ENCODE measurements at places on chromosomes 16 and 17. TPM values are rescaled to one million over a fixed set of nuclear protein-coding genes. Genes with fewer than 3 reads are reported as not detected.

DNA sequence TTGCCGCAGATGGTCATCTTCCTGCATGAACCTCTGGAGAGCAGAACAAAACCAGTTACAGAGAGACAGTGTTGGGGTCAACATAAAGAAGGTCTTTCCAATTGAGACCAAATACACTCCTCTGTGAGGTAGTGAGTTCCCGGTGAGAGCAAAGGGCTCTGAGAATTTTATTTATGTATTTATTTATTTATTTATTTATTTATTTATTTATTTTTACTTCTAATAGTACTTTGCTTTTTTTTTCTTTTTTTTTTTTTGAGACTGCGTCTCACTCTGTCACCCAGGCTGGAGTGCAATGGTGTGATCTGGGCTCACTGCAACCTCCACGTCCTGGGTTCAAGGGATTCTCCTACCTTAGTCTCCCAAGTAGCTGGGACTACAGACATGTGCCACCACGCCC lies 12.1 kb upstream of the COTL1 start:
- no peak for DNase-seq

The RNFT1 gene
- 29.6 TPM for total RNA-seq

DNA sequence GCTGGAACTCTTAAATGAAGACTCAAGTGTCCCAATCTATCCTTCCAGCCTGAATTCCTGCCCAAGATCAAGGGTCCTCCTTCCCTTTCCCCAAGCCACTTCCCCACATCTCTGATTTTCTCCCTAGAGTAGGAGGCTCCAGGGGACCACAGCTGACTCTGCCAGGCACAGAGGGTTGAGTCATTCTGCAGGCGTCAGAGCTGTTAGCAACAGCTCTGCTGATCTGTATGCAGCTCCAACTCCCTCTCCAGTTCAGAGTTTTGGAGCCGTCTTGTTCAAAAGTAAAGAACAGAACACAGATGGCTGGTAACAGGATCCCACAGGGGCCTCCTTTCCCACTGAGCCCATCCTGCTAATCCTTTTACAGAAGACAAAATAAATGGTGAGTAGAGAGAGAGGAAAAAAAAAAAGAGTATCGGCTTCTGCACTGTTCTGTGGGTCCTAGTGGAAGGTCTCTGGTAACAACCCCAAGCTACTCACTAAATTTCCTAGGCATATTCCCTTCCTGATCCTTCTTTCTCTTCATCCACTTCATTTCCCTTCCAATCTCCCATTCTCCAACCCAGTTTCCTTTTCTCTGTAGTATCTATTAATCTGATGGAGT lies 13.4 kb upstream of the TAOK1 start:
- no peak for DNase-seq

DNA sequence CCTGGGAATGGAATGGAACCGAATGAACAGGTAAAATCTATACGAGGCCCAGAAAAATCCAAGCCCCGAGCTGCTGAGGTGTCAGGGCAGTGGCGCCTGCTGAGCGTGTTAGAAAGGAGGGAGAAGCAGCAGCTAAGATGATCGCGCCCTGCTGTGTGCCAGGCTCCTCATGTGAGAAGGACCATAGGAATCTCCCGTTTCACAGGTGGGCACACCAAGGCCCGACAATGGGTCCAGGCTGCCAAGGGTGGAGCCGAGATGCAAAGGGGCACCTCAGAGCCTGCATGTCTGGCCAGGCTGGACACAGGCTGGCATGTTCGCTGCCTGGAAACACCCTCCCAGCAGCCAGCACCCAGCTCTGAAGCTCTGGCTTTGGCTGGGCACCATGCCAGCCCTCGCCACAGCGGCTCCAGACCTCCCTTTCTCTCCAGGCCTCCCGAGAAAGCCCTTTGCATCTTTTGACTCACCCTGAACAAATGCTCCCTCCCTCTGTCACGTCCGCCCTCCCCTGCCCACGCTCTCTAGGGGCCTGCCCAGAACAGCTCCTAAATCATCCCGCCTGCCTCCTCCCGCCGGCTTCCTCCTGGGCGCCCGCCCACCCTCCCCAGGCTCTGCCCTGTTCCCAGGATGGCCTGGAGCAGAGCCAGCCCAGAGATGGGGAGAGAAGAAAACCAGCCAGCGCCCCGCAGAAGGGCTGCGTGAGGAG lies 217.8 kb upstream of the GSE1 start:
- peak; percentile 19 for DNase-seq

The PMFBP1 gene
- total RNA-seq: 0.21 TPM

The ABI3 gene
- total RNA-seq: 26.5 TPM

DNA sequence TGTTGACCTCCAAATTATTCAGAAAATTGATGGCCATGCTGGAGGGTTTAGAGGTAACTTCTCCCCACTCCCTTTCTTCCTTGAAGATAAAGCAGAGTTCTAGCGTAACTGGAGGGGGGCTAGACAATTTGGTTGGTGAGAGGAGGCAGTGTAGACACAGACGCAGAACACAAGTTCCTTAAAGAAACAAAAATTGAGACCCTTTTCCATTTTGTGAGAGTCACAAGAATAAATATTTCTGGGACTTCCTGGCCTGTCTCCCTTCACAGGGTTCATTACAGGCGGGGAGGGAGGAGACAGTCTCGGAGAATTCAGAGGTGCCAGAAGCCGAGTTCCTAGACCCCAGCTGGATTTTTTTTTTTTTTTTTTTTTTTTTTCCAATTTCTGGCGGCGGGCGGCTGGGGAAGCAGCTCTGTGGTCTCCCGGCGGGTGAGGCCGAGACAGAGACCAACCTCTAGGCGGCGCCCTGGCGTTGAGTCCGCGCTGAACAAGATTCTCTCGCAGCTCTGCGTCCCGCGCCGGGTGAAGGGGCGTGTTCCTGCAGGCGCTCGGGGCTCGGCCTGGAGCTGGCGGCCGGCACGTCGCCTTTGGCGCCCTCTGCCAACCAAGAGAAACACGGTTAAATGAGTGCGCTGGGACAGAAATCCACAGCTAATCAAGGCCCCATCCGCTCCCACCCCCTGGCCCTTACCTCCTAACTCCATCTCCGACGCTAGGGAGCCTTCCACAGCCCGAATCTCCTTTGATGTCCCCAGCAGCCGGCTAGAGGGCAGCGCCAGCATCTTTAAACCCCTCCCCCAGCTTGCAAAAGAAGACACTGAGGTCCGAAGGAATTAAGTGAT lies 10.2 kb upstream of the HOXB9 start:
- DNase-seq: peak; percentile 47

DNA sequence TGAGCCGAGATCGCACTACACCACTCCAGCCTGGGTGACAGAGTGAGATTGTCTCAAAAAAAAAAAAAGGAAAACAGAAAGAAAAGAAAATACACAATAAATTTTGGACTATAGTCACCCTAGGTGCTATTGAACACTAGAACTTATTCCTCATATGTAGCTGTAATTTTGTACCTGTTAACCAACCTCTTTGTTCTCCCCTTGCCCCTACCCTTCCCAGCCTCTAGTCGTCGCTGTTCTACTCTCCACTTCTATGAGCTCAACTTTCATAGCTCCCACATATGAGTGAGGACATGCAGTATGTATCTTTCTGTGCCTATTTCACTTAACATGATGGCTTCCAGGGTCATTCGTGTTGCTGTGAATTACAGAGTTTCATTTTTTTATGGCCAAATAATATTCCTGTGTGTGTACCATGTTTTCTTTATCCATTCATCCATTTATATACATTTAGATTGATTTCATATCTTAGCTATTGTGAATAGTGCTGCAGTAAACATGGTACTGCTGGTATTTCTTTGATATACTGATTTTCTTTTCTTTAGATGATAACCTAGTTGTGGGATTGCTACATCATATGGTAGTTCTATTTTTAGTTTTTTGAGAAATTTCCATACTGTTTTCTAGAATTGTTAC lies 28.3 kb downstream of the VPS35L start:
- no peak for DNase-seq
